ENCODE measurements at places on chromosomes 2 and 18.

DNA sequence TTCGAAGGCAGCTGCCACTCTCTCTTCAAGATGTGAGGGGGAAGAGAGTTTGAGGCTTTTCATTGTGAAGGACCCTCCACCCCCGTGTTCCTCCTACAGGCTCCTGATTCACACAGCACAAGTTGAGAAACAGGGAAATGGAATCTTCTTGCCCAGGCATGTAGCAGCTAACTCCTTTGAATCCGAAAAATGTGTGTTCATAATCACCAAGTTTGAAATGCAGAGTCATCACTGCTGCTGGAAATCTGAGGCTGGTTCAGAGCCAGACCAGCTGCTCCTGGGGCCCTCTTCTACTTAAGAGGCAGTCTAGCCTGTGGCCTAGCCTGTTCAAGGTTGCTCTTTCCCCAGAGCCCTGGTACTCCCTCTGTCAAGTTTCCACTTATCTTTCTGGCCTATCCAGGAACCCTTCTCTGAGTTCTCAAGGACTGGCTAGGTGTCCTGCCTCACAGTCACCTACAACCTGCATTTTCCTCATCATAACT, 166.4 kb downstream of the TMEM247 start:
- DNase-seq: peak; percentile 85

DNA sequence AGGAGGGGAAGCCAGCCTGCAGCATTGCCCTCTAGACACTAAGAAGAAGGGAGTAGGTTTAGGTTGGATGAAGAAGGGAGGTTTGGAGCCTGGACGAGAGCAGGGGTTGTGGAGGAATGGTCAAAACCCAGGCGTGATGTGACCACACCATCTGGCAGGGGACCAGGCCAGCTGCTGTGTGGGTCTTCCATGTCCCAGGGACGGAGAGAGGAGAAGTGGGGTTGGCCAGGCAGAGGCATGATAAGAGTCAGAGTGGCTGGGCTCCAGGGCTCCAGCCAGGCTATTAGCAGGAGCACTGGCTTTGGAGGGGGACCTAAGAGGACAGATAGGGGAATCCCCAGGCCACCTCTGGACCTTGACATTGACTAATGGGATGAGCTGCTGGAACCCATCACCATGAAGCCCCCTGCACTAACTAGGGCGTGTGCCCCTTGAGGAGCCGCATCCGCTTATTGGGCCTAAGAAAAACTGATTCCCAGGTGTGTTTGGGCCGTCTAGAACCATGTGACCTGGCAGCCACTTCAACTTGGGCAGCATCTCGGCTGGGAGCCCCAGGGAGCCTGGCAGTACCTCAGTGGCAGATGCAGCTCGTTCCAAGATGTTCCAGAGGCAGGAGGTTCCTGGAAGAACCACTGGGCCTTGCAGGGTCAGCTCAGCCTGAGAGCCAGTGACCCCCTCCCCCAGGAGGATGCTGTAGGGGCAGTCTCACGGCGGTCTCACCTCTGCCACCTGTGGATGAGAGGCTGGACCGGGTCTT, 235.1 kb downstream of the AGAP1 start:
- DNase-seq: no peak

GRCh38 chr2:59204040-59204439, 962.9 kb upstream of the FANCL start:
- no peak for DNase-seq

- DNase-seq: no peak
Measured at GRCh38 chr2:128493880-128494279, 175.2 kb upstream of the HS6ST1 start.

DNA sequence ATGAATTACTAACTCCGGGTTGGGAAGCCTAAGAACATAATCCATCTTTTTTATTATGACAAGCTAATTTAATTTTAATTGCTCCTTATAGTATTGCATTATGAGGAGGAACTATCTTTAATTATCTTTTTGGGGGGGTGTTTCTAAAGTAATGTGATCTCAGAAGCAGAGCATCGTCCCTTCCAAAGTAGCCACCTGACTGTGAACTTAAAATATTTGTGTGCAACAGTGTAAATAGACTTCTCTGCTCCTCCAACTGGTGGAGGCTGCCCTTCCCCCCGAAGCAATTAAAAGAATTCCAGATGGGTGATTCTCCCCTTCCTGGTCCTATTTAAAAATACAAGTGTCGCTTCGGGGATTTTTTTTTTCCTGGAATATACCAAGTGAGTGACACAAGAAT, 55.7 kb downstream of the TCF7L1 start:
- DNase-seq: peak; percentile 30

GRCh38 chr2:23656597-23656973, 270.3 kb downstream of the ATAD2B start:
- no peak for DNase-seq

DNA sequence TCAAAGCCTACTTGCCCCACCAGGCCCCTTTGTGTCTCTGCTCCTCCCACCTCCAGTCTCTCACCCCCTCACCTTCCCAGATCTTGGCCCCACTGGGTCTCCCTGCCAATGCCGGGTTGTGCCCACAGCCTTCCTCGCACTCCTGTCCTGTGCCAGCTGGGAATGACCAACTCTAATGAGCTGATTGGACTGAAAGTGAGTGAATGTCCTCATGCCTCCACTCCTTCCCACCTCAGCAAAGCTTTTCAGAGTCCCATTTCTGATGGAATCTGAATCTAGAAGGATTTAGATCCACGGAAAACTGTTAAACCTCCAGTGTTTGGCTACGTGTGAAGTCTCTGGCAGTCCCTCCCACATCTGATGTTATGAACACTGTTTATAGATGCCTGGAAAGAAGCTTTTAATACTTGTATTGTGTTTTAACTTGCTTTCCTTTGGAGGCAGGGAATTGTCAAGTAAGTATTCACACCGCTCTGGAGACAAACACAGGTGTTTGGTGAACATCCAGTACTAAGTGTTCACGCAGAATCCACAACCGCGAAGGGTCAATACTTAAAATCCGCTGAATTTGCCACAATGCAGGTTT, 103.9 kb downstream of the RTN4 start:
- no peak for DNase-seq

DNA sequence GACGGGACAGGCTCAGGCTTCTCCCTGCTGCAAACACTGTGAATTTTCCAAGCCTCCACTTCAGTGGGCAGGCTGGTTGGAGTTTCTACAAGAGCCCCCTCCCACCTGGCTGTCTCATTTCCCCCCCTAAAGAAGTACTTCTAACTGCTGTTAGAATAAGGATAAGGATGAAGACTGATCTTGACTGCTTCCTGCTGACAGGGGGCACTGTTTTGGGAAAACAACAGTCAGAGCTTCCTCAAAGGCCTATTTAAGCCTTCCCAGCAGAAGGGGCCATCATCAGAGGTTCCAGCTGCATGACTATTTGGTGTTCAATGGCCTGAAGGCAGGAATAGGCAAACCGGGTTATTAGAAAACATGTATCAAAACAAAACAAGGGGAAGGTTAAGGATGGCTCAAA, 1162.8 kb downstream of the DSC3 start:
- DNase-seq: no peak

DNA sequence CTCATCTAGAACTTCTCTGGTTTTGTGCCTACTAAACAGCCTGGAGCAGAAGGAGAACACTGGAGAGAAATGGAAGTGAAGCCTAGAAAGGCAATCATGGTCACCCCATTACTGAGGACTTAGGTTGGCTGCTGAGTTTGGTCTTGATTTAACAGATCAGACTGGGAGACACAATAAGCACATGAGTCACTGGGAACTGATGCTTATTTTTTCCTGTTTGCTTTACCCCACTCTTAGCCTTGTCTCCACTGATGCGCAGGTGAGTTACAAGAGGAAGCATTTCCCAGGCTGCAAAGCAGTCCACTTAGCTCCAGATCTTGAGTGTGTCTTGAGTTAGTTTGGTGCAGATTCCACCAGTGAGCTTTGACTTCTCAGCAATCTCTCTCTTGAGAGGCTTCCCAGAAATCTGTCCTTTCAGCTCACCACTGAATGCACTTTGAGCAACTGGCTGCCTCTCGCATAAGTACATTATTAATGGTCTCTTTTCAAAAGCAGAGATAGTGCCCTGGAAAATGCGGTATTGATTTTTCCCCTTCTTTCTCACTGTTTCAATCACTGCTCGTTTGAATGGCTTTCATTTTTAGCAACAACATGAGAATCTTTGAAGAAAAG, 390.2 kb upstream of the SETBP1 start:
- DNase-seq: no peak

GRCh38 chr2:136327162-136327852, 209.4 kb upstream of the CXCR4 start:
- DNase-seq: no peak

- no peak for DNase-seq
Measured at GRCh38 chr18:26909599-26910290, 44.2 kb upstream of the AQP4 start.

DNA sequence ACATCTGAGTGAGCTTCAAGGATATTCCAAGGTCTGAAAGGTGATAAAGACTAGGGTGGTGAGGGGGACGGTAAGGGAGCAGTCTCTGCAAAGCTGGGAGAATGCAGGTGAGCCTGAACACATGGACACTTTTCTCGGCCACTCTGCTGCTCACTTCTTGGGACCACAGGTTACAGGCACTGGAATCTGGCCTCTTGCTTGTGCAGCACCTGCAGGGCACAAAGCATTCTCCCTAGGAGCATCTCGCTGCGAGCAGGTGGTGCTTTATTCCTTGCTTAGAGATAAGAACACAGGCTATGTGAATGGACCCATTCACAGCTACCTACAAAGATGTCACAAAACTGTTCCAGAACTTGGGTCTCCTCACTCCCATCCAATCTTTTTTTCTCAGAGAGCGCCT, 153.2 kb downstream of the DDX1 start:
- no peak for DNase-seq

DNA sequence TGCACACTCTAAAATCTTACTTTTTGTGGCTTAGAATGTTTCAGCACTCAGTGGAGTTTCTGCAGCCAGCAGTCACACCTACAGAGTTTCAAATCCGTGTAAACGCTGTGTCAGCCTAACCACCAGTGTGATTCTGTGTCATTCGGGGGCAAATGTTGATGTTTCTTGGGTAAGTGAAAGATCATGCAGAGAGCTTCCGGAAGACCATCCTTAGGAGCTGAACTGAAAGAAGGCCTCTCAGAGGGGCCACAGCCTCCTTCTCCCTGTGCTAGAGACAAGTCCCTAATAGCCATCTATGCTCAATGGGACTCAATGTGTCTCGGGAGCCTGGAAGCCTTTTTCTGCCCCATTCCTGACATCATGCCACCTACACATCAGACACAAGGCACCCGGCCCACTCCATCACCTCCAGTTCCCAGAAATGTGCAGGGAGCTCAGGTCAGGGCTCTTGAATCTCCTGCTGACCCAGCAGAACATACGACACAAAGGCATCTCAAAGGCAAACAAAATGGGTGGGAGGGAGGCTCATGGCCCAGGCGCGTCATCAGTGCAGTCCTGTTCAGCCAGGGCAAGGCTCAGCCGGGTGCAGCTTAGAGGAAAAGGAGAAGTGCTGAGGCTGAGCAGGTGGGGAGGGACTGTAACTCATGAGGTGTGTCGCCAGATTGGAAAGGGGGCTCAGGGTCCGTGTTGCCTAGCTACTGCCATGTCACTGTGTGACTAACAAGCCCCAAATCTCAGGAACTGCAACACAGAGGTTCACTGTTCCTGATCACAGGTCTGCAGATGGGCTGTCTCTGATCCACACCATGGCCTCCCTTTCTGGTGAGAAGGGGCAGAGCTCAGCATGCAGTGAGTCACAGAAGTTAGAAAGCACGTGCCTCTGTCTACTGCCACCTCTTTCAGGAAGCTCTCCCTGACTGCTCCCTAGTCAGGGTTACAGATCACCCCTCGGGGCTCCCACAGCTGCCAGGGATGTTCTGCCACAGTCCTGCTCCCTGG, 82.0 kb downstream of the SMAD7 start:
- DNase-seq: no peak

DNA sequence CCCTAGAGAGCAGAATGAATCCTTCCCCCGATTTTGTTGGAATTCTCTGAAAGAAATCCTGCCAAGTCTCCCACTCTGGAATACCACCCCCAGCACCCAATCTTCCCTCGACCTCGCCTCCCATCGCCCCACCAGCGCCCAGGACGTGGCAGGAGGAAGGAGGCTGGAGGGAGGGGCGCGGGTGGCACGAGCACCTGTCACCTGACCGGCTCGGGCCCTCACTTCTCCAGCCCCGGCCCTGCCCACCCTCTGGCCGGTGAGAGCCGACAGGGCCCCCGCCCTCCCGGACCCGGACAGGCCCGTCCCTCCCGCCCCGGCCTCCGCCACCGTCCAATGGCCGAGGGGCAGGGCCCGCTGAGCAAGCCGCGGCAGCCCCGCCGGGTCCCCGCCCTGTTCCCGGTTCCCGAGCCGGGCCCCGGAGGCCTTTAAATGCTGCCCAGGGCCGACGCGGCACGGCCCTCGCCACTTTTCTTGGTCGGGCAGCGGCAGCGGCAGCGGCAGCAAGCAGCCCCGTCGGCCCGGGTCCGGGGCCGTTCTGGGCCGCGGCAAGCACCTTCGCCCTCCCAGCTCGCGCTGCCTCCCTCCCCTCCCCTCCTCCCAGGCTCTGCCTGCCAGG, at the start of gene LGALSL:
Gene LGALSL, plus strand, starts transcription at position 393 of the 616 bp plus-strand sequence. CDS start 384 bp downstream, outside the sequence.
- peak; percentile 5 for DNase-seq

GRCh38 chr2:186503827-186504606, 18.0 kb downstream of the ZC3H15 start:
- peak; percentile 29 for DNase-seq

GRCh38 chr2:45688479-45689298, 37.2 kb downstream of the PRKCE start:
- DNase-seq: no peak

GRCh38 chr2:111698743-111699554, 185.0 kb downstream of the ANAPC1 start:
- peak; percentile 97 for DNase-seq

DNA sequence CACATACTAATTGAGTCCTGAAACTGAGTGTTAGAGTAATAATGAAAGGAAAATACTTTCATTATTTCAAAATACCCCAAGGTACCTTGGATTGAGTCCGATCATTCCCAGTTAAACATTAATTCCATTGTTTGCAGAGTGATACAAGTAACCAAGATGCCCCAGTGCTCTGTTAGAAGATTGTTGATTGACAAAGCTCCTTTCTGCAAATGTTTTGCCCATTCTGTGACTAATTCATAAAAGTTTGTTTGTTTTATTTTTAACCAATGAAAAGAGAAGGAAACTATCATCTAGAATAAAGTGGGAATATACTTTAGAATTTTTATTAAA, 124.0 kb downstream of the GULP1 start:
- no peak for DNase-seq

DNA sequence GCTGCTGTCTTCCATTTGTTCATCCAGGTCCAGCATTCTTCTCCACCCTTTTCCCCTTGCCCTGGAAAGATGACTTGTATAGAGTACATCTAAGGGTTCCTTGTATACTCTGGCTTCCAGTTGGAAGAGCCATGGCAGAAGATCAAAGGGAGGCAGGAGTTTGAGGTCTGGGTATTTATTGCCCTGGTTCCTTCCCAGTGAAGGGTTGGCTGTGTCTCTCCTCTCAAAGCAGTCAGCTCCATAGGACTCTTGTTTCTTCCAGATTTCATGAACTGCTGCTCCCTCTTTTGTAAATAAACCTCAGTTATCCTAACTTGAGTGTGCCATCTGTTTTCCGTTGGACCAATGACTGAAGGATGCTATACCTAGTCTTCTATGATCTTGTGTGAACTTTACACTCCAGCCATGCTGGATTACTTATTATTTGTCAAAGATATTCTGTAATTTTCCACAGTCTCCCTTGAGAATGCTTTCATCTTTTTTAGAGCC, 6.4 kb downstream of the BBS5 start:
- DNase-seq: no peak

GRCh38 chr2:107197594-107198294, 311.8 kb upstream of the ST6GAL2 start:
- no peak for DNase-seq
